ENCODE measurements at places on chromosomes 5 and 9. TPM values are rescaled to one million over a fixed set of nuclear protein-coding genes. Genes with fewer than 3 reads are reported as not detected.

ZBTB34 gene
- total RNA-seq = 4.6 TPM

PLAC8L1 gene
- 0.40 TPM for total RNA-seq

PCDHGA3 gene
- total RNA-seq = not detected

SLC46A2 gene
- not detected for total RNA-seq

SIT1 gene
- total RNA-seq = 45.4 TPM

All from activated naive CD4-positive, alpha-beta T cell treated with anti-CD3 and anti-CD28 coated beads for 36 hours (primary cell).